Peyer's patch (tissue), 4 donors: ENCODE measurements at places on chromosomes 6 and 20. TPM values are rescaled to one million over a fixed set of nuclear protein-coding genes. Genes with fewer than 3 reads are reported as not detected.

DDO gene
- total RNA-seq, result 3.5 TPM

PSMF1 gene
- total RNA-seq, result 66.0 TPM

GRM1 gene
- total RNA-seq, result not detected

IER3 gene
- total RNA-seq, result 6.7 TPM

DNA sequence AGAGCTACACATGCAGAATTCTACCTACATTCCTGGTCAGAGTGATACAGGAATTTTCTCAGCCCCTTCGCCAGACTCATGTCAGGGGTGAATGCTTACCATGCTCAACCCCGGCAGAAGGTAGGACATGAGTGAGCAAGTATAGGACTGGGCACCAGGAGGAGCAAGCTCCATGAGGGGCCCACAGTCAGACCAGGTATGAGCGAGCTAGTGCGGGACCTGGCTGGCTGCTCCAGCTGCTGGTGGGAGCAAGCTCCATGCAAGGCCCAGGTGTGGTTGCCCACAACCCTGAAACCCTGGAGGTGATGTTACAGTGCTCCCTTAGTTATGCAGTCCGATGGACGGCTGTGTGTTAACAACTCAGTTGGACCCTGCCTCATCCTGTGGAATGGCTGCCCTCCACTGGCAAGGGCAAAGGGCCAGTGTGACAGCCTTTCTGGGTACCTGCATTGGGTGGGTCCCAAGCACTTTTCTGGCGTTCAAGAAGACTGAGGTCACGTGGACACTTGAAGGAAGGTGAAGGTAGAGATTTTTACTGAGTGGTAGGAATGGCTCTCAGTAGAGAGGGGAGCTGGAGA, 503.5 kb upstream of the CITED2 start:
- no peak for DNase-seq

DNA sequence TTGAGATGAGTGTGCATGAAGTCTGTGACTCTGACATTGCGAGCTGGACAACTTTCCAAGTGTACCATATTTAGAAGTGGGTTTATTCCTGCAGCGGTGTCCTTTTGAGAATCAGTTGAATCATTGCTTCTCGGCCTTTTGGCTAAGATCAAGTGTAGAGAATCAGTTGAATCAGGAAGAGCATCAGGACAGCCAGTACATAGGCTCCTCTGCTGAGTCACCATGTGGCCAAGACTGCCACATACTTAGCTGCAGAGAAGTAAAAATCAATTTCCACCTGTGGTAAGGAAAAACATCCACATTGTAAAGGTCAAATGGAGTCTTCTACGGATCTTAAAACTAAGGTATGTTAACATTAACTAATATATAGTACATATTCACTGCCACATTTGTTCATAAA, 428.4 kb upstream of the MARCKS start:
- no peak for DNase-seq

GRCh38 chr20:18004384-18005031, 35.7 kb downstream of the MGME1 start:
- DNase-seq, result no peak

DNA sequence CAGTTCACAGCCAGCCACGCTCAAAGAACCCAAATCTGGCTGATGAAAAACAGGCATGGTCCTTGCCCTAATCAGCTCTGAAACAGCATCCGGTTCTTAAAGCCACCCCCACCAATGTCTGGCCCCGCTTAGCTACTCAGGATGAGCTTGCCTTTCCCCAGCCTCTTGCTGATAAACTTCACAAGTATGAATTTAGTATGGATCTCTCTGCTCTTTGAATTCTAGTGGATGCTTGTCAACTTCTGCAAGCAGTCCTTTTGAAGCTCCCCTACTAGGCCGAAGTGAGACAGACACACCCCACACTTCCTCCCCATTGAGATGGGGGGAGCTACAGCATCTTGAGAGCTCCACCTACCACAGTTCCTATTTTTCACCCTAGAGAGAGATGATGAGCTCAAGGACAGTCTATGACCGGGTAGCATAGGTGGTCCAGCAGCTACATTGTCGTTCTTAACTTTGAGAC, 36.7 kb downstream of the EBF4 start:
- no peak for DNase-seq

- DNase-seq, result no peak
Measured at GRCh38 chr6:11096109-11096508, 2.5 kb downstream of the SMIM13 start.

DNA sequence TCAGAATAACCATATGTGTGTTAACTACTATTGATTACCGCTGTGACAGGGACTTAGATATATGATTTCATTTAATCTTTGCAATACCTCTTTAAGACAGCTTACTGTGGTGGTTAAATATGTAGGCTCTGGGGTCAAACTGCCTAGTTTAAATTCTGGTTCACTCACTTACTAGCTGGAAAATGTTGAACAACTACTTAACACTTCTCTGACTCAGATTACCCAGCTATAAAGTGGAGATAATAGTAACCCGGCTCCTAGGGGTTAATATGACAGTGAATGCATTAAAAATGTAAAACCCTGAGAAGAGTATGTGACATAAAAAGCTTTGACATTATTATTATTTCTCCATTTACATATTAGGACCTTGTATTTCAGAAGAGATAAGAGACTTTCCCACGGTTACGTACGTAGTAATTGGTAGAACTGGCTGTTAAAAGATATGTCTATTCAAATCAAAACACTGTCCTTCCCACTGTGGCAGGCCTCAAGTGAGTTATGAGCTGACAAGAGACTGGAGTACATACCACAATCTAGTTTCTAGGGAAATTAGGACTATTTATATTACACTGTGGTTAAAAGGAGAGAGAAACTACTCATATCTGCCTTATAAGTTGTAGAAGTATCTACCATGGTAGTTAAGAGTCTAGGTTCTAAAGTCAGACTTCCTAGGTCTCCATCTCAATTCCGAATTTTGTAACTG, 4.4 kb upstream of the PLCB1 start:
- DNase-seq, result no peak

DNA sequence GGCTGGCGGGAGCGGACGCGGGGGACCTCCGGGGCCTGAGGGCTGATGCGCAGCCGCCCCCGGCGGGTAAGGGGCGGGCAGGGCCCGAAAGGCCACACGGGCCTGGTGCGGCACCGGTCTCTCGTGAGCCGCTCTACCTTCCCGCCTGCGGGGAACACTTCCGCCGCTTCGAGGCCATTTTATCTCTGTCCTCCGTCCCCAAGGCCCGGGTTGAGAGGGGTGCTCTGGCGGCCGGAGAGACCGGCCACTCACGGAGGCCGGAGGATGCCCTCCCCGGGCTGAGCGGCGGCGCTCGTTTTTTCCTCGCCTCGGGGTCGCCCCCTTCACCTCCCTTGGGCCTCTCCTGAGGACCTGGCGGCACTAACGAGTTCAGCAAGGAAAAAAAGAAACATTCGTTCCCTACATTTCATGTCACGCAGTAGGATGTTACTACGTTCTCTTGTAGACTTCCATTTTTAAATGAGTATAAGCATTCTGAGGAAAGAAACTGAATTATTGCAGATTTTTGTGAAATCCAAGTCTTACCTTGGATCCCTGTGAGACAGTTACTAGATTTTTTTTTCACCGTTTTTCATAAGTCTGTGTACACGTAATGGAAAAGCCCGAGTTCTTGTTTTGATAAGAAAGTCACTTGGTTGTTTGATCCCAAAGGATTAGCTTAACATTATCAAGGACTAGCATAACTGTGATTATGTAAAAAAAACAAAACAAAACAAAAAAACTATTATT, 575 bp downstream of the WTAP start:
- no peak for DNase-seq

- no peak for DNase-seq
Measured at GRCh38 chr6:125421836-125422235, 120.1 kb upstream of the HDDC2 start.

- no peak for DNase-seq
Measured at GRCh38 chr20:59404749-59405148, 104.3 kb downstream of the EDN3 start.

DNA sequence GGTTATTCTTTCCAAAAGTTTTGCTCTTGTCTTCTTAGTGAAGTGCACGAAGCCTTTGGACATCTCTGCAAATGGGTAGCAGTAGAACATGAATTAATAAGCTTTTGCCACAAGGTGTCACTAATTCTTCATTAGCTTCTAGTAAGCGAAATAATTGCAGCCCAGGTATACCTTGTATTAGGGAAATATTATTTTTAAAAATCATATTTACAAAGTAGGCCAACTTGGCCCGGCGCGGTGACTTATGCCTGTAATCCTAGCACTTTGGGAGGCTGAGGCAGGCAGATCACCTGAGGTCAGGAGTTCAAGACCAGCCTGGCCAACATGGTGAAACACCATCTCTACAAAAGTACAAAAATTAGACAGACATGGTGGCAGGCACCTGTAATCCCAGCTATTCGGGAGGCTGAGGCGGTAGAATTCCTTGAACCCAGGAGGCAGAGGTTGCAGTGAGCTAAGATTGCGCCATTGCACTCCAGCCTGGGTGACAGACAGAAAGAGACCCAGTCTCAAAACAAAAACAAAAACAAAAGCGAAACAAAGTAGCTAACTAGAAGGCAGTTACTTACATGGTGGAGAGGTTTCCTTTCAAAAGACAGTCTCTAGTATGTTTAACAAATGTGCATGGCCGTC, 8.8 kb upstream of the RSPH3 start:
- DNase-seq, result no peak

DNA sequence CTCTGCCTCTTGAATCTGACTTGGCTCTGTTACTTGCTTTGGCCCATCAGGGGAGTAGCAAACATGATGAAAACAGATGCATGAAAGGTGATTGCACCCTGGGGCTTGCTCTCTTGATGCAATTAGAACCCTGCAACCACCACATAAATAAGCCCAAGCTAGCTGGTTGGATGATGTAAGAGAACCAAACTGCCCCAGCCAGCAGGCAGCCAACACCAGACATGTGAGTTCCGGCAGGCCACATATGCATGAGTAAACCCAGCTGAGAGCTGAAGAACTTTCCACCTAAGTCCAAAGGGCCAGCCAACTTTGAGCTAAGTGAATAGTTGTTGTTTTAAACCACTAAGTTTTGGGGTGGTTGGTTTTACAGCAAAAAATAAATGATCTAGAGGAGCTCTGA, 268.4 kb downstream of the FARS2 start:
- DNase-seq, result no peak
